Liver (tissue), 10 donors: ENCODE measurements at places on chromosomes 1 and 21.

DNA sequence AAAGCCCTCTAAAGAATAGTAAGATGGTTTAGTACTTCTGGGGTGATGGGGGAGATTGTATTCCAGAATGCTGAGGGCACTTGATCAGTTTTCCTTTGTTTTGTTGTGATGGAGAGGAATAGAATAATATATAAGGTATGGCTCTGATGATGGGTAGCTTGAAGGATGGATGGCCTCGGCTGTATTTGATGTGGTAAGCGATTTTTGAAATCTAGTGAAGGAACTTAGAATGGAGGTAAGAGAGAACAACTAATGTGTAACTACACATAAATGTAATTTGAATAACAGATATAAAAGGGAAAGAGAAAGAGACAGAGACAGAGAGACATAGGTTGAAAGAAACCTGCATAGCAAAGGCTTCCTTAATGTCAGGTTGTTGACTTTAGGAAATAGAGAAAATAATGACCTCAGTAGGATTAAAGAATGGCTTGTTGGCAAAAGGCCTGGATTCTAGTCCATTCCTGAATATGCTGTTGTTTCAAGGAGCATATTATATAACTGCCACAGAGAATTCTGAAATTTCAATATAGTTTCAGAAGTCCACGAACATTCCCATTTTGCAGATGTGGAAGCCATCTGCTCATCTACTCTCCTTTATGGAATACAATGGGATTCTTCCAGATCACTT is 58.7 kb downstream of the NIBAN1 start:
- DNase-seq = no peak

GRCh38 chr1:3431266-3431665 is 23.2 kb upstream of the ARHGEF16 start:
- DNase-seq = no peak

DNA sequence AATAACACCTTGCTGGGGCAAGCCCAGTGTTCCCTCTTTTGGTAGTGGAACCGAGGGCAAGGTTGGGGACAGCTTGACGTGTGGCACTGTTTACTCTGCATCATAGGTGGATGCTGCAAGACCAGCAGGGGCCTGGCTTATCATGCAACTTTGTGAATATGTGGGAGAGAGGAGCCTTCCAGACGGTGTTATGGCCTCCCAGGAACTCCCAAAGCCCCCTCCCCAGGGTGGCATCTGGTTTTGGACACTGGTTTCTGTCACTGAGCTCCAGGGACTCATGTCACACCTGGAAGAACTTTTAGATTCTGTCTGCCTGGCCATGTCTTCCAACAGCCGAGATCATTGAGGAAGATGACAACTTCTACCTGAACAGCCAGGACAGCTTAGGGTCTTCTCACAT is 1.4 kb upstream of the TLR5 start:
- no peak for DNase-seq

GRCh38 chr1:43348809-43349593 is 9.8 kb upstream of the CDC20 start:
- DNase-seq = peak; percentile 82

- DNase-seq = no peak
Observed at GRCh38 chr1:180623579-180624347, 8.1 kb upstream of the XPR1 start.

GRCh38 chr1:156053768-156054499 is at the start of gene UBQLN4:
TSS of gene UBQLN4 (minus strand) at chr1:156053798. CDS start at chr1:156053701, 97 bp downstream.
- peak; percentile 81 for DNase-seq

DNA sequence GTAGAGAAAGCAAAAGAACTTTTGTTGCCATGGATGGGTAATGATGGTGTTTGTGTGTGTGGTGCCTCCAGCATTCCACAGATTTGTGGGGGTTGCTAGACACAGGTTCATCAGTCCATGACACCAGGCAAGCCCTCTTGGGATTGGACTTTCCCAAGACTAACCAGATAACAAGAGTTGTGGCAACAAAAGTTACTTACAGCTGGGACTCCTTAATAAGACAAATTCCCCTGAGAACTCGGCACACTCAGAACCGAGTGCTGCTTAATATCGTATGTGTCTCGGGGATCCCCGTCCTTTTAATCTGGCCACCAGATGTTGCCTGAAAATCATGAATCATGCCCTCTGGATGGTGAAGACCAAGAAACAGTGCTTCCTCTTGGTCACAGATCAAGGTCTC is 193.3 kb downstream of the AJAP1 start:
- DNase-seq = no peak

- DNase-seq = no peak
Observed at GRCh38 chr1:156860113-156860627, 495 bp upstream of the NTRK1 start.
